ENCODE measurements at places on chromosomes 1 and 21.
A peak's percentile ranks its signal among the peaks of the same experiment; 100 is the strongest.

GRCh38 chr1:53622531-53622930 is 116.4 kb downstream of the GLIS1 start:
- no peak for DNase-seq
- H3K27ac ChIP-seq = no peak overlapping the region
- H3K36me3 ChIP-seq = no peaks in the 10 kb centered on the region
- H3K4me3 ChIP-seq = no peak overlapping the region

DNA sequence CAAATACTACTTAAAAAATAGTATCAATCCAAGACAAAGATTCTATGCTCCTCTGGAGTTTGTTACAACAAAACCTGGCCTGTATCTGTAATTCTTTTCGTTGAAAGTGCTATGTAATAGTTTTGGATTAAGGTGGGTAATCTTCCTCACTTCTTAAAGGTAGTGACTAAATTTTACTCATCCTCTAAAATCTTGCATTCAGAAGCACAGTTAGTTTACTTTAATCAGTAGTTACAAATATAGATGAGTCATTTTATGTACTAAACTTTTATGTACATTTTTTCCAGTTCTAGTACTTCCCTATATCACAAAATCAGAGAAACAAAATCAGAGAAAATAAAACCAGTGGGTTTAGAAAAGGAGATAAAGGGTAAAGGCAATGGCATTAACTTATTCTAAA is 51.3 kb downstream of the ZNHIT6 start:
- no peak for DNase-seq
- H3K36me3 ChIP-seq = peaks cover 37% of the 10 kb centered on the region
- H3K27ac ChIP-seq = peak overlapping the region; percentile 74
- H3K4me1 ChIP-seq = peaks cover 46% of the 10 kb centered on the region
- no peaks in the 10 kb centered on the region for H3K27me3 ChIP-seq
- no peak overlapping the region for H3K4me3 ChIP-seq

GRCh38 chr1:49526672-49527071 is 497.1 kb downstream of the AGBL4 start:
- H3K4me3 ChIP-seq = no peak overlapping the region
- H3K27me3 ChIP-seq = no peaks in the 10 kb centered on the region
- H3K36me3 ChIP-seq = no peaks in the 10 kb centered on the region

GRCh38 chr1:243513726-243514491 is 258.1 kb downstream of the SDCCAG8 start:
- H3K4me3 ChIP-seq = no peak overlapping the region
- no peak for DNase-seq
- H3K36me3 ChIP-seq = no peaks in the 10 kb centered on the region
- H3K27me3 ChIP-seq = no peaks in the 10 kb centered on the region
- no peaks in the 10 kb centered on the region for H3K4me1 ChIP-seq

- H3K27me3 ChIP-seq = no peaks in the 10 kb centered on the region
- DNase-seq = no peak
- H3K36me3 ChIP-seq = no peaks in the 10 kb centered on the region
- H3K4me1 ChIP-seq = no peaks in the 10 kb centered on the region
- H3K27ac ChIP-seq = no peak overlapping the region
Measured at GRCh38 chr1:78622548-78622947, 2.3 kb downstream of the IFI44L start.

DNA sequence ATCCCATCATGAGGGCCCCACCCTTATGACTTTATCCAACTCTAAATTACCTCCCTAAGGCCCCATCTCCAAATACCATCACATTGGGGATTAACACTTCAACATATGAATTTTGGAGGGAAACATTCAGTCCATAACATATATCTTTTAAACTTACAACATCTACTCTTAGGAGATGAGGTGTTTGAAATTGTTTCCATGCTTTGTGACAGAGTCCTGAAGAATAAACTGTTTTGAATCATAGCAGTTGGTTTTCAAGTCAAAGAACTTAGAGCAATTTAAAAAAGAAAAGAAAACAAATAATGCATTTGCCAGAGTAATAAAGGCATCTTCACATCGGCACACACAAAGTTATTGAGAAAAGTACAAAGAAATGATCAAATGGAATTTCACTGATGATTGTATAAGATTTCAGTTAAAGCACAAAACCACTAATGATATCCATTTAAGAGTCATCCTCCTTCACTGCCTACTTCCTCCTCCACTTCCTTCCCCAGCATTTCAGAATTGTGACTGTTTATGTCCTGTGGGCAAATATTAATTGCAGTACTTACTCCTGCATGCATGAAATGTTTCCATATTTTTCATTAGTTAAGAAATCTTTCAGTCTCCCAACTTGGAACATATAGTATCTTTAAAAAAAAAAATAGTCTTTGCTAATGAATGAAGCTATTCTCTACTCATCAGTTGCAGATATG is 202.0 kb downstream of the LRRC40 start:
- H3K4me1 ChIP-seq = no peaks in the 10 kb centered on the region
- no peak for DNase-seq
- no peaks in the 10 kb centered on the region for H3K27me3 ChIP-seq
- no peak overlapping the region for H3K27ac ChIP-seq
- H3K36me3 ChIP-seq = no peaks in the 10 kb centered on the region

DNA sequence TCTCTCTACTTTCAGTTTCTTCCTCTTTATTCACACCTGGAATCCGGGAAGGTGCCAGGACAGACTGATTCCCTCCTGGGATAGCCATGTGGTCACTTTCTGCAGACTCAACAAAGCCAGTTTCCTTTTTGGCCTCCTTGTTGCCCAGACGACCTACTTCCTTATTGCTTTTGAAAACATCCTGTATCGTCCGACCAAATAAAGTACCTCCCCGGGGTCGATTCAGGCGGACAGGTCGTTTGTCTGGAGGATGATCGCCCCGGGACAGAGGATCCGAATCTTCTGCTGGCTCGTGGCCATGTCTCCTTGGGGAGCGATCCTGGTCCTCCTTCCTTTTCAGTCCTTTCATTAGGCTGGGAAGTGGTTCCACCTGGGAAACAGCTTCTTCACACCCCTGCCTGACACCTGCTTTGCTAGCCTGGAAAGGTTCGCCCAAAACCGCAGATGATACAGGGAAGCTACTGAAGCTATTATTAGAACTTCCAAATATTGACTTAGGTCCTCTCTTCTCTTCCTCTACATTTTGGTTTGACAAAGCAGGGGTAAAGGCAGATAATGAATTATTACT is 1.2 kb downstream of the MCM3AP start:
- peaks cover 22% of the 10 kb centered on the region for H3K4me1 ChIP-seq
- peak overlapping the region; percentile 92 for H3K27ac ChIP-seq
- peak overlapping the region; percentile 87 for H3K4me3 ChIP-seq
- no peak for DNase-seq

GRCh38 chr1:25516686-25517085 is 26.7 kb upstream of the LDLRAP1 start:
- H3K27ac ChIP-seq = no peak overlapping the region
- no peak overlapping the region for H3K4me3 ChIP-seq
- no peak for DNase-seq

- H3K4me3 ChIP-seq = no peak overlapping the region
- no peaks in the 10 kb centered on the region for H3K4me1 ChIP-seq
- no peak for DNase-seq
- peaks cover 4% of the 10 kb centered on the region for H3K27me3 ChIP-seq
Measured at GRCh38 chr1:233672732-233673131, 58.8 kb downstream of the KCNK1 start.

DNA sequence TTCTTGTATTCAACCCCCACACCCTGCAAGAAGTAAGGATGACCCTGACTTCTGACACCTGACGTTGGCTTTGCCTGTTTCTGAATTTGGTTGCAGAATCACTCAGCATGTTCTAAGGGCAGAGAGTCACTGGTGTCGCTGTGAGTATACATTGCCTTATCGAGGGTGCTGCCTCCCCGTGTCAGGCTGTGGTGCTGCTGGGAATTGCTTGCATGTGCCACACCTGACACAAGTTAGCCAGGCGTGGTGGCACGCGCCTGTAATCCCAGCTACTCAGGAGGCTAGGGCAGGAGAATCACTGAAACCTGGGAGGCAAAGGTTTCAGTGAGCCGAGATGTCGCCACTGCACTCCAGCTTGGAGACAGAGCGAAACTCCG is 45.9 kb downstream of the WDR4 start:
- H3K36me3 ChIP-seq = no peaks in the 10 kb centered on the region
- no peak for DNase-seq
- H3K4me1 ChIP-seq = no peaks in the 10 kb centered on the region
- no peak overlapping the region for H3K27ac ChIP-seq

DNA sequence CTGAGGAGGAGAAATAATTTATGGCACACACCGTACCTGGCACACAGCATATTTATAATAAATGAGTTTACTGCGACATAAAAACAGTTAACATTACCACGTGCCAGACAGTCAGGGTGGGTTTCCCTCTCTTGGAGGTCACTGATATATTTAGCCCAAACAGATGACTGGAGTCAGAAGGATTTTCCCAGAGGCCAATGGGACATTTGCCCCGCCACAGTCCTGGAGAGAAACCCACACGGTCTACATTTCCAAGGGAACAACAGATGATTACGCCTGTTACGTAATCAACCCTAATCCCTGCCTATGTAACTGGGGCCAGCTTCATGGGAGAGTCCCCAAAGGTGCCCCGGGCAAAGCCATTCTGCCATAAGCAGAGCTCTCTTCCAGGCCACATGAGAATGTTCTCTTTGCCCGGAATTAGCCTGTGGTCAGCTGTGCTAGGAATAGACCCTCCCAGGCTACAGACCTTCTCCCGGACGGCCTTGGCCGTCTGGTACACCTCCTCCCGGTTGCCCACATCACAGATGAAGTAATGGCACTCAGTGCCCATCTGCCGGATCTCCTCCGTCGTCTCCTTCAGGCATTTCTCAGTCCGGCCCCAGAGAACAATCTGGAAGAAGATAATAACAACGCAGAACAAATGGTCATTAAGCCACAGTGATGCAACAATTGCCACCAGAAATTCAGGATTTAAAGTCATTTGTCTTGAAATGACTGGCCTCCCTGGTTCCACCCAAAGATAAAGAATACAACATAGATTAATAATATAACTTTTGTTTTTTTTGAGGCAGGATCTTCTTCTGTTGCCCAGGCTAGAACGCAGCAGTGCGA is 37.7 kb downstream of the DHRS3 start:
- no peak for DNase-seq
- no peak overlapping the region for H3K4me3 ChIP-seq
- no peaks in the 10 kb centered on the region for H3K27me3 ChIP-seq
- peak overlapping the region; percentile 55 for H3K27ac ChIP-seq

- H3K4me3 ChIP-seq = no peak overlapping the region
- no peaks in the 10 kb centered on the region for H3K27me3 ChIP-seq
Measured at GRCh38 chr1:154913273-154913672, 23.2 kb downstream of the PMVK start.

GRCh38 chr1:77399250-77400086 is 117.6 kb downstream of the AK5 start:
- DNase-seq = no peak
- no peak overlapping the region for H3K4me3 ChIP-seq
- no peaks in the 10 kb centered on the region for H3K27me3 ChIP-seq
- H3K36me3 ChIP-seq = no peaks in the 10 kb centered on the region
- no peak overlapping the region for H3K27ac ChIP-seq
- no peaks in the 10 kb centered on the region for H3K4me1 ChIP-seq

GRCh38 chr1:109535971-109536491 is 3.6 kb upstream of the GPR61 start:
- H3K27ac ChIP-seq = no peak overlapping the region
- no peak for DNase-seq

DNA sequence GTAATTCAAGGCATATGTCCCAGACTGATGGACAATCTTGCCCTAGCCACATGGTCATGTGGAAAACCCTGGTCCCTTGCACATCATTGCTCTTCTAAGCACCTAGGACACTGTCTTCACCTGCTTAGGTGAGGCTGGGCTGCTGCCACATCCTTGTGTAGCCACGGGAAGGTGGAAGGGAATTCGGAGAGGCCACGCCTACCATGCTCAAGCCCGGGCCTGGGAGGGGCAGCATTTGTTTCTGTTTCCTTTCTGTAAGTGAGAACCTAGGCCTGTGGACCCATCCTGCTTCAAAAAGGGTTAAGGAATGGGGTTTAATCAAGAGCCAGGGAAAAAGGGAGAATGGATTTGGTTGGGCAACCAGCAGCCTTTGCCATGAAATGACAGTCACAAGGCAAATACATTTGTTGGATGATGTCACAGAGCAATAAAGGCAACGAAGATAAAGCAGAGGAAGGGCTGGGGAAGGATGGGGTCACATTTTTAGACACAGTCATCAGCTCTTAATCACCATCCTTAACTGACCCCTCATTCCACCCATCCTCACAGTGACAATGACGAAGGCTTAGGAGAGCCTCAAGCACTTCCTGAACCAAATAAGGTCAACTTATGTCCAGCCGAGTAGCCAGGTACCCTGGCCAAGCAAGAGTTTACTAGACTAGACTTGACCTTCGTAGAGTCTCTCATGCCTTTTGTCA is 10.1 kb upstream of the LRRC38 start:
- no peak overlapping the region for H3K27ac ChIP-seq
- DNase-seq = no peak
- H3K36me3 ChIP-seq = no peaks in the 10 kb centered on the region
- H3K27me3 ChIP-seq = no peaks in the 10 kb centered on the region

DNA sequence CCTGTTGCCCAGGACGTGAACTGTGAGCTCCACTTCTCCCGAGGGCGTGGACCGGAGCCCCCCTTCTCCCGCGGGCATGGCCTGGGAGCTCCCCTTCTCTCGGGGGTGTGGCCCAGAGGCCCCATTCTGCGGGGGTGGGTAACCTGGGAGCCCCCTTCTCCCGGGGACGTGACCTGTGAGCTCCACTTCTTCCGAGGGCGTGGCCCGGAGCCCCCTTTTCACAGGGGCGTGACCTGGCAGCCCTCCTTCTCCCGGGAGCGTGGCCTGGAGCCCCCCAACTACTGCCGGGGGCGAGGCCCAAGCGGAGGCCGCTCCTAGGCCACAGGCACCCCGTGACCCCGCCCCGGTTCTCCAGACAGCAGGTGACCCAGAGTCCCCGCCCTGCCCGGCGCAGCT is 320 bp downstream of the C1orf174 start:
- no peak for DNase-seq
- H3K27ac ChIP-seq = peak overlapping the region; percentile 94
- peak overlapping the region; percentile 87 for H3K4me3 ChIP-seq

- H3K4me1 ChIP-seq = no peaks in the 10 kb centered on the region
- no peaks in the 10 kb centered on the region for H3K36me3 ChIP-seq
Measured at GRCh38 chr1:171188388-171189266, 3.5 kb downstream of the FMO2 start.

- H3K27ac ChIP-seq = no peak overlapping the region
- DNase-seq = no peak
- H3K36me3 ChIP-seq = no peaks in the 10 kb centered on the region
- no peak overlapping the region for H3K4me3 ChIP-seq
- H3K27me3 ChIP-seq = no peaks in the 10 kb centered on the region
- no peaks in the 10 kb centered on the region for H3K4me1 ChIP-seq
Measured at GRCh38 chr1:231761252-231761651, 134.7 kb downstream of the DISC1 start.

GRCh38 chr1:60664086-60664625 is 418.2 kb upstream of the NFIA start:
- no peak overlapping the region for H3K4me3 ChIP-seq
- no peak overlapping the region for H3K27ac ChIP-seq
- H3K36me3 ChIP-seq = no peaks in the 10 kb centered on the region
- no peaks in the 10 kb centered on the region for H3K27me3 ChIP-seq
- H3K4me1 ChIP-seq = no peaks in the 10 kb centered on the region

GRCh38 chr1:1027791-1028190 is 7.9 kb downstream of the AGRN start:
- no peak overlapping the region for H3K27ac ChIP-seq
- no peak overlapping the region for H3K4me3 ChIP-seq
- no peaks in the 10 kb centered on the region for H3K36me3 ChIP-seq

GRCh38 chr1:212752934-212753497 is 38.6 kb downstream of the NSL1 start:
- H3K36me3 ChIP-seq = no peaks in the 10 kb centered on the region
- H3K27me3 ChIP-seq = no peaks in the 10 kb centered on the region
- no peak overlapping the region for H3K27ac ChIP-seq
- no peaks in the 10 kb centered on the region for H3K4me1 ChIP-seq
- H3K4me3 ChIP-seq = no peak overlapping the region

Measured in Panc1 (cell line).